ENCODE measurements at places on chromosomes 16 and 17.

- DNase-seq = no peak
Observed at GRCh38 chr16:54748611-54749190, 182.0 kb upstream of the IRX5 start.

- no peak for DNase-seq
Observed at GRCh38 chr17:65311261-65311660, 174.1 kb downstream of the RGS9 start.

- DNase-seq = no peak
Observed at GRCh38 chr16:77758046-77758445, 30.3 kb upstream of the VAT1L start.

DNA sequence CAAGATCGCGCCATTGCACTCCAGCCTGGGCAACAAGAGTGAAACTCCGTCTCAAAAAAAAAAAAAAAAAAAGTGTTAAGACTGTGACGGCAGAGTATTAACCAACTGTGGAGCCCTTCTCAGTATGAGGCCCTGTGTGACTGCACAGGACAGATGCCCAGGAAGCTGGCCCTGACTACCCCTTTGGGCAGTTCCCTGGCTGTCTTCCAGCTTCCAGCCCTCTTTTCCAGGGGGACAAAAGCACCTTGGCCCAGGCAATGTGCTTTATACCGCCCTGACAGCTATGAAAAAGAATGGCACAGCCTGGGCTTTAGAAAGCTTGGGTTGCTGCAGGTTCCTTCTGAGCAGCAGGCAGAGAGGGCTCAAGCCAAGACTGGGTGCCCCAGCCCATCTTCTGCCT lies 61.2 kb downstream of the AKAP1 start:
- DNase-seq = no peak

All from GF-D8 (cell line).